ENCODE measurements at places on chromosomes 1 and 21.

DNA sequence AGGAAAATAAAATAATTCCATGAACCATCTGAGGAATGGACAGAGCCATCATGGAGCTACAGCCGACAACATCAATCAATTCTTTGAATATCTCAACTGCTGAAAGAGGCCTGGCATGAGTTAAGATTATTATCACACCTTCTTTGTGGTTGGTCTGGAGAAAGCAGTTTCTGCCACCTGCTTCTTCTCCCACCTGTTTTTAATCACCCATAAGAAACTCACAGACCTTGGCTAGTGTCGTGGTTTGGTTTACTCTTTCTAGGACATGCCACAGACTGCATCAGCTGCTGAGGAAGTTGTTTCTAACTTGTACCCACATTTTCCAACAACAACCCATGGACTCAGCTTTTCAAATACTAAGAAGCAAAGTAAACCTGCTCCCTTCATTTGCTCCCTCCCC, 65.6 kb downstream of the NTPCR start:
- no peak for DNase-seq

- no peak for DNase-seq
Observed at GRCh38 chr1:29344336-29344735, 108.0 kb downstream of the PTPRU start.

DNA sequence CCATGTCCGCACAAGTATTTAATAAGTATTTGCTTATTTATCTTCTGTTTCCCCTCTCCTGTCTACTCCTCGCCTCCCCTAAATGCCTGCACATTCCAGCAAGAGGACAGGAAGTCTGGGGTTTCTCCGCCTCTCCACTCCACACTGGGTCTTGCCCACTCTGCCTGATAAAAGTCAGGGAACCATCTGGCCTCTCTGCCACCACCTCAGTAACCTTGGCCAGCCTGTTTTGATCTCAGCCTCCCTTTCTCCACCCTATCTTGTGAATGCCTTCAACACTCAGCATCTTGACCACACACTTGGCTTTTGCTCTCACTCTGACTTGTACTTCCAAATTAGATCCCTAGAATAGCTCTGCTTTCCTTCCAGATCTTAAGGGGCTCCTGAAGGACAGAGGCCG, 165.3 kb upstream of the UBE2U start:
- DNase-seq = no peak

GRCh38 chr1:45304311-45305081, 22.2 kb upstream of the HPDL start:
- DNase-seq = no peak

GRCh38 chr1:6807782-6808181, 22.5 kb downstream of the CAMTA1 start:
- no peak for DNase-seq

DNA sequence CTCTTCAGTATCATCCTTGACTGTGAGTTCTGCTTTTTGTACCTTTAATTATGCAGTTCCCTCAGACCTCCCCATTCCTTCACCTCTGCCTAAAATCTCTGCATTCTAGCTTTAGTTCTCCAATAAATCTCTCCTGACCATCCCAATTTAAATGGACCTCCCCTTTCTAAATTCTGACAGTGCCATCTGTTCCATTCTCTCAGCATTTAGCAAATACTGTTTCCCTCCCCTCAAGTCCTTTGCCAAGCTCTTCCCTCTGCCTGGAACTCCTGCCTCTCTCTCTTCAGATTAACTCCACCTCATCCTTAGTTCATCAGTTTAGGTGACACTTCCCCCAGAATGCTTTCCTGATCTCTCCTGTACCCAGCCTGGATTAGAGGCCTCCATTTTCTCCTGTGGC, 54.0 kb upstream of the JUN start:
- no peak for DNase-seq

- DNase-seq = no peak
Observed at GRCh38 chr1:219812086-219812485, 116.3 kb downstream of the SLC30A10 start.

DNA sequence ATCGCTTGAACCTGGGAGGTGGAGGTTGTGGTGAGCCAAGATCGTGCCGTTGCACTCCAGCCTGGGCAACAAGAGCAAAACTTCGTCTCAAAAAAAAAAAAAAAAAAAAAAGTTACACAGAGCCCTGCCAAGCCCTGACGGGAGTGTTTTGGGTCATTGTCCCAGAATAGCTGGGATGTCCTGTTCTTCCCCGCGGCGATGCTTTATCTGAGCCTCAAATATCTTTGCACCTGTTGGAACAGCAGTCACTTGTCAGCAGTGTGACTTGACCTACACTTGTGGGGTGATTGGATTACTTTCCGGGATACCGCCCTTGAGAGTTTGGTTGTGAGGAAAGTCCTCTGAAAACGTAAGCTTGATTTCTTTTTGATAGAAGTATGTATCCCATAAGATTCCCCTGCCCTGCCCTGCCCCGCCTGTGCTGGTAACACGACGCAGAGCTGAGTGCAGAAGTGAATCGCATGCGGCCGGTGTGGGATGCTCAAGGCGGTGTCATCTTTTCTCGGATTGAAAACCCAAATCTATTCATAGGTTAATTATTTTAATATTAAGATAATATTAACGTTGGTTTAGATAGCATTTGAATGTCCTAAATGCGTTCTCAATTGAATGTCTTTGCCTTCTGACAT, 50.9 kb downstream of the PCNT start:
- DNase-seq = no peak

DNA sequence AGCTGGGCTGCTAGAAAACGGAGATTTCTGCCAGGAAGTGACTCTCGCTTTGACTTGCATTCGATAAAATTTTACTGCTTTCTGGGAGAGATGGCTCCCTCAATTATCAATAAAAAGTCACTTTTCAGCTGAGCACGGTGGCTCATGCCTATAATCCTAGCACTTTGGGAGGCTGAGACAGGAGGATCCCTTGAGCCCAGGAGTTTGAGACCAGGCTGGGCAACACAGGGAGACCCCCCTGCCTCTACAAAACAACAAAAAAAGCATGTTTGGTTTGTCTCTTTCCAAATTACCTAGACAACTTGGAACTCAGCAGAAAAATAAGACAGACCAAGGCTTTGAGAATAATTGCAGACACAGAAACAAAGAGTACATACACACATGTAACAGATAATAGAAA, 12.9 kb upstream of the ENSA start:
- DNase-seq = no peak

GRCh38 chr1:93976291-93976690, 67.1 kb upstream of the GCLM start:
- no peak for DNase-seq

DNA sequence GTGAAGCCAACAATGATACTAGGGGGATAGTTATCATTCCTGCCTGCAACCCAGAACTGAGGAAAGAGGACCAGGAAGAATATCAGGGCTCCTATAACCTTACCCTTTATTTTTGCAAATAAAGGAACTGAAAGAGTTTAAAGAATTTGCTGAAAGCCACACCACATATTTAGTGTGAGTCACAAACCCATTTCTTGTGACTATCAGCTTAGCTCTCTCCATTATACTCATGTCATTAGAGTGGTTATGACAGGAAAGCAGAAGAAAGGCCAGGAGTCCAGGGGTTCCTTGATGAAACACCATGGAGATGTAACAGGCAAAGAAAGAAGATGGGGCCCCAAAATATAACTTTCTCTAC, 141.1 kb upstream of the SAMSN1 start:
- DNase-seq = no peak

GRCh38 chr1:24465099-24465498, 37.5 kb upstream of the RCAN3 start:
- DNase-seq = no peak

GRCh38 chr1:59667020-59667419, 147.7 kb upstream of the HOOK1 start:
- DNase-seq = no peak

- no peak for DNase-seq
Observed at GRCh38 chr1:98032958-98033357, 112.1 kb upstream of the DPYD start.

DNA sequence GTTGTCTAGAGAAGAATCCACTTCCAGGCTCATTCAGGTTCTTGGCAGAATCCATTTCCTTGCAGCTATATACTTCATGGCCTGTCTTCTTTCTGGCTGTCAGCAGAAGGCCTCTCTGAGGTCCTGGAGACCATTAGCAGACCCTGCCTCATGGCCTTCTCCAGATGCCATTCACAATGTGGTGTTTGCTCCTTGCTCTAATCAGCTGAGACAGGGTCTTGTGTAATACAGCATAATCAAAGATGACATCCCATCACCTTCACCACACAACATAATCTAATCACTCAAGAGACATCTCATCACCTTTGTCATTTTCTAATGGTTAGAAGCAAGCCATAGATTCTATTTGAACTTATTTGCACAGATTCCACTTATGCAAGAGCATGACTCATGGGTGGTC, 403.9 kb upstream of the LRRC7 start:
- DNase-seq = no peak

DNA sequence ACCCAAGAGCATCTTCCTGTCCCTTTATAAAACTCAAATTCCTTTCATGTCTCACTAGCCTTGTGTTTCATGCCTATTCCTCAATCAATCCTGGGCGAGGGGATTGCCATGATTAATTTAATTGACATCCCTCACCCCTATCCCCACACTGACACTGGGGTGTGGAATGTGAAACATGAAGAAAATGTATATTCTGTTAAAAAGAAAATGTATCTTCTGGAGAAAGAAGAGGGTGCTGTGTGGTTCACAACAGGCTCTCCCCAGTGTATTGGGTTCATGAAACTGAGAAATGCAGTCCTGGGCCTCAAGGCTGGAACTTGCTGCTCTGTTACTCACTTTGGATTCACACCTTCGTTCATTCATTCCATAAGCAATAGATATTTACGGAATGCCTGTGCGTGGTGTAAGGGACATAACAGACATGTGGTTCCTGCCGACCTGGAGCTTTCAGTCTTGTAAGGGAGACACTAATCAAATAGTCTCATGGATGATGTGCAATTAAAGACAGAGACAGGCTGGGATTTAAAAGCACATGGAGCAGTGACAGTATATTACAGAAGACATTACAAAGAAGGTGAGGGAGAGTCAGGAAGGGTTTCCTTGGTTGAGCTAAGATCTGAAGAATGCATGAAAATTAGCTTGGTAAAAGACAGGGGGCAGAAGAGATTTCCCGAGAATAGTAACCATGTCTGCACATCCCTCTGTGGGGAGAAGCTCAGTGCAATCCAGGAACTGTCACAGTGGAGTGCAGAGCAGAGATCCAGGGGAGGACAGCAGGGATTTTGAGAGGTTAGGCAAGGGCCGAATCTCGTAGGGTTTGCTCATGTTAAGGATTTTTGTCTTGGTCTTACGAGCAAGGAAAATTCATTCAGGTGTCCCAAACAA, 32.1 kb downstream of the SERTAD4 start:
- DNase-seq = no peak

GRCh38 chr21:34510148-34511142, 1.6 kb downstream of the KCNE1 start:
- DNase-seq = peak; percentile 56

GRCh38 chr1:173057984-173058383, 7.2 kb upstream of the TNFSF18 start:
- DNase-seq = no peak

DNA sequence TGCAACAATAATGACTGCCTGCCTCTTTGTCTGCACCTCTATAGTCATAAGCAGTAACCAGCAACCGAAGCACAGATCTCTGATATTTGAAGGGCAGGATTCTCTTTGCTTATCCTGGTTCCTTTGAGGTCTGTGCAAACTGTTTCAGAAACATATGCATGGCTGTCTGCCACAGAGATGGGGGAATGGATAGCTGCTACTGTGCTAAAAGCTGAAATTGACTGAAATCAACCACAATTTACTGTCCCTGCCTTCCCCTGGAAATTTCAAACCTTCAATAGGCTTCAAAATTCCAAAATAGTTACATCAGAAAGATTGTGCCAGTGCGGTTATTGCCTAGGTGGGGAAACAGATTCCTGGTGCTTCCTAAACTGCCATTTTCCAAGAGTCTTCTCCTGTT, 136.8 kb upstream of the GORAB start:
- DNase-seq = no peak

DNA sequence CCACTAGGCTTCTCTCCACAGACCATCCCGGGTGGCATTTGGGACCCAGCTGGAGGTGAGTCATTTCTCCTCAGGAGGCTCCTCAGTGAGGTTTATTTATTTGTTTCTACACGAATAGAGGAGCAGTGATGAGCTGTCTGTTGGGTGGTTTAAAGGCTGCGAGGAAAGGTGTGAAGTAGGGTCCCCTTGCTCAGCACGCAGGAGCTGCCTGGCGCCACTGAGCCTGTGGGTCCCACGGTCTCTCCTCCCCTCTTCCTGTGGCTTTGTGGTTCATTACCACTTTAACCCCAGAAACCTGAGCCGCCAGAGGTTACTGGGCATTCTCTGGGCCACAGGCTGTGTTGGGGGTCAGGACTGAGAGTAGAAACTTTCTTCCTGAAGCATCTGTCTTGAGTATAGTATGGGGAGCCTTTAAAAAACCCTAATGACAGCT, 39.9 kb downstream of the IL6R start:
- no peak for DNase-seq

DNA sequence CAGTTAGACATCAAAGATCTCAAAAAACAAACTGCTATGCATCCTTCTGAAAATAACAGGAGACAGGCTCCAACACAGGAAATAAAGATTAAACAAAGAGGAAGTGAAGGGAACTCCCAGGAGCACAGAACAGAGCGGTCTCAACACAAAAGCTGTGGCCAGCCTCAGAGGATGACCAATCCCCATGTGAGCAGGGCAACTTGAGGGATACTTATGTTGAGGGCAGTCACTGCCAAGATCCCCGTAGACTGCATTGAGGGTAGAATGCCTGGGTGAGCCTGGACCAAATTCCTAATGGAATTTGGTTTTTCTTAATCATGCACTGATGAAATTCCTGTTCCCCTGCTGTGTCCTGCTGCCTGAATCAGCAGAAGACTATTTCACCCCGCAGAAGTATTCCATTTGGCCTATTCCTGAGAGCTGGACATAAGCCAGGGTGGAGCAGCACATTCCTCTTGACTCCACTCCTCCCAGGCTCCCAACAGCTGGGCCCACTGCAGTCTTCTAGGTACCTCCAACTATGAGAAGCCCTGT, 49.0 kb downstream of the JAK1 start:
- no peak for DNase-seq

DNA sequence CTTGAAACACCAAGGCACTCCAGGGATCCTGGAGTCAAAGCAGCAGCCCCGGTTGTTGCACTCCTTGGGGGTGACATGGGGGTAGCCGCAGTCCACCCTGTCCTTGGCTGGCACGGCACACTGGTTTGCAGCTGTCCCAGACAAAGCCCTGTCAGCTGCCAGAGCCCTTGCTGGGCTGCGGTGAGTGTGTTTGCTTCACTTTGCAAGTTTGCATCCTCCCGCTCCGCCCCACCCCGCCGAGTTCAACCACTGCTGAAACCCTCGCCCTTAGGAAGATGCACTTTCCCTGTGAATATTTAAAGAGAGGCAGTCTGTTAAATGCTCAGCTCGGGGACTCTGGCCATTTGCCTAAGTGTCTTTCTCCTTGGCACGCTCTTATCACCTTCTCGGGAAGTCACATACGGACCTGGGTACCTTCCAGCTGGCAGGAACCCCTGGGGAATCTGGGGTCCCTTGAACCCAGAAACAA, 1.7 kb downstream of the TFF3 start:
- peak; percentile 68 for DNase-seq

Data from NCI-H1092 (cell line).